Activated CD4-positive, alpha-beta T cell treated with anti-CD3 and anti-CD28 coated beads, Interleukin-2, amount 50 U/mL, for 4 hours (primary cell): ENCODE measurements at places on chromosomes 4 and X.

- no peak for DNase-seq
Measured at GRCh38 chr4:139892973-139893736, 227.5 kb downstream of the MGST2 start.

- DNase-seq, result no peak
Measured at GRCh38 chr4:14681330-14681729, 321.0 kb upstream of the CPEB2 start.

DNA sequence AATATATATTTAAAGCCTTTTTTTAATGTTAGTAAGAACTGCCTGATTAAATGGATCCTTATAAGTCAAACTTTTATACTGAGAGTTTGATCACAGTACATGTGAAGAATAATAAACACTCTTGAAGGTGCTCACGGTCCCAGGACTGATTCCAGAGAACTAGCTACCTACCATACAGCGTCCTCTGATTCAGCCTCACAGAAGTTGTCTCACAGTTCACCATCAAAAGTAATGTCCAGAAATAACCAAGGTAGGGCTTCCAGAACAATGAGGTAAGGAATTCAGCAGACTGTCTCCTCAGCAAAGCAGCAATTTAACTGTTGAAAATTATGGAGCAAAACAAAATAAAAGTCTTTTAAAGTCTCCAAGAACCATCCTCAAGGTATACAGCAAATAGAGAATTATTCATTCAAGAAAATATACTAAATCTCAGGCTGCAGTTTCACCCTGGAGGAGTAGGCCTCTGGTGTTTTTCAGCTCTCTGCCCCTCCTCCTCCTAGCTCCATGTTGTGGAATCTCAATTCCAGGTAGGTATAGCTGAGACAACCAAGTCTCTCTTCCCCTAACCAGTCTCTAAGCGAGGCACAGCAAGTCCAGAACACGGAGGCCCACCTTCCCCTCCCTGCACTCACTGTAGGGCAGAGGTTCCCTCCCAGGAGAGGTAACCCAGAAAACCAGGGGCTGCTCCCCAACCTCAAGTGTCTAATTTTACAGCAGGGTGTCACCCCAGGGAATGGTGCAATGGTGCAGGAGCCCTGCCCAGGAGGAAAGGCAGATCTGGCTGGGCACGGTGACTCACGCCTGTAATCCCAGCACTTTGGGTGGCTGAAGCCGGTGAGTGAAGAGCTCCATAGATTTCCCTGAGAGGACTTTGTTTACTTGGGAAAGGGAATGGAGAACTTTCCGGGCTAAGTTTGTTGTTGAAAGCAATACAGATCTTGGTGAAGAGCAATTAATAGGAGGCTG, 28.6 kb downstream of the FAM241A start:
- DNase-seq, result no peak

DNA sequence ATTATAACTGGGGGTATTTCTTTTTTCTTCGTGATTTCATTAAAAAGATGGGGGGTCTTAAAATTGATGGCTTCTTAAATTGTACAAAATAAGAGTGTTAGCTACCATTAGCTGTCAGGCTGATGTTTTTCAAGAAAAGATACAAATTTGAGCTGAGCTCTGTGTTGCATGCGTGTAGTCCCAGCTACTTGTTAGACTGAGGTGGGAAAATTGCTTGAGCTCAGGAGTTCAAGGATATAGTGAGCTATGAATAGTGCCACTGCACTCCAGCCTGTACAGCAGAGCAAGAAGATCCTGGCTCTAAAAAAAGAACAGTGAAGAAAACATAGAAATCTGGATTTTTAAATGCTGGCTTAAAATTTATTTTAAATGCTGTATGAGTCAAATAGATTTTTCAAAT, 13.0 kb downstream of the USO1 start:
- no peak for DNase-seq

- no peak for DNase-seq
Measured at GRCh38 chr4:152983221-152983620, 47.1 kb downstream of the FHDC1 start.

DNA sequence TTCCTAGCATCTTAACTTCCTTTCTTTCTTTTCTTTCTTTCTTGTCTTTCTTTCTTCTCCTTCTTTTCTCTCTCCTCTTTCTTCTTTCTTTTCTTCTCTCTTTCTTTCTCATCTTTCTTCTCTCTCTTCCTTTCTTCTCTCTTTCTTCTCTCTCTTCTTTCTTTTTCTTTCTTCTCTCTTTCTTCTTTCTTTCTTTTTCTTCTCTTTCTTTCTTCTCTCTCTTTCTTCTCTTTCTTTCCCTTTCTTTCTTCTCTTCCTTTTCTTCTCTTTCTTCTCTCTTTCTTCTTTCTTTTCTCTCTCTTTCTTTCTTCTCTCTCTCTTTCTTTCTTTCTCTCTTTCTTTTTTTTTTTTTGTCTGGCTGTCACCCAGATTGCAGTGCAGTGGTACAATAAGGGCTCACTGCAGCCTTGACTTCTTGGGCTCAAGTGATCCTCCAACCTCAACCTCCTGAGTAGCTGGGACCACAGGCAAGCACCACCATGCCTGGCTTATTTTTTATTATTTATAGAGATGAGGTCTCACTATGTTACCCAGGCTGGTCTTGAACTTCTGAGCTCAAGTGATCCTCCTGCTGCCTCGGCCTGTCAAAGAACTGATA, 17.5 kb downstream of the NMU start:
- DNase-seq, result no peak

DNA sequence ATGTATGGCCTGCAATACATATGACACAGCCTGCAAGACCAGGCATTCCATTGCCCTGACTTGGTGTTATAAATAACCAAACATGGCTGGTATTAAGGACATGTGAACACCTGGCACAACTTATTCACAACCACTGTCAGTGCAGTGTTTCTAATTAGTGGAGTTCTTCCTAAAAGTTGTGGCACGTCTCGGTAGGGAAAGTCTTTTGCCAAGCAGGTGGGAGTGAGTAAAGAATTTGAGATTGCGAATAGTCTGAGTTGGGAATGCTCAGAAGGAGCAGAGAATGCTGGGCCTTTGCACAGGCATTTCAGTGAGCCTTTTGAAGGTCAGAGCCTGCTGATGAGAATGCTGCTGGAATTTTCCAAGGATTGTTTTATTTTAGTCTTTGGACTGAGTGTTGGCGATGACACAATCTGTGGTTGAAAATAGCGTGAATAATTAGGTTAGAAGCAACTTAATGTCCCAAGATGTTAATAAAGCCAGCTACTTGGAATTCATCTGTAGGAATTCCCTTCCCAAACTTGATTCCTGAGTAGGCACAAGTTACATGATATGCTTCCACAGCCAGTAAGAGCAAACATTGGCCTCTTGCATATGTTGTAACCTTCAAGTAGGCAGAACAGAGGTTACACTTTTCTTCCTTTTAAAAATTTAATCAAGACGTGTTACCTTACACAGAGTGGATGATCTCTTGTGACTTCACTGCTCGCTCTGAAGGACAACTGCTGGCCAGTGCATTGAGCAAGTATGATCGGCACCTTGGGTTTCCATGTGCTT, 83.6 kb upstream of the PGRMC2 start:
- DNase-seq, result no peak

- DNase-seq, result no peak
Measured at GRCh38 chrX:43328358-43328946, 327.6 kb upstream of the MAOA start.

GRCh38 chr4:183326853-183327252, 4.6 kb upstream of the CLDN24 start:
- no peak for DNase-seq

DNA sequence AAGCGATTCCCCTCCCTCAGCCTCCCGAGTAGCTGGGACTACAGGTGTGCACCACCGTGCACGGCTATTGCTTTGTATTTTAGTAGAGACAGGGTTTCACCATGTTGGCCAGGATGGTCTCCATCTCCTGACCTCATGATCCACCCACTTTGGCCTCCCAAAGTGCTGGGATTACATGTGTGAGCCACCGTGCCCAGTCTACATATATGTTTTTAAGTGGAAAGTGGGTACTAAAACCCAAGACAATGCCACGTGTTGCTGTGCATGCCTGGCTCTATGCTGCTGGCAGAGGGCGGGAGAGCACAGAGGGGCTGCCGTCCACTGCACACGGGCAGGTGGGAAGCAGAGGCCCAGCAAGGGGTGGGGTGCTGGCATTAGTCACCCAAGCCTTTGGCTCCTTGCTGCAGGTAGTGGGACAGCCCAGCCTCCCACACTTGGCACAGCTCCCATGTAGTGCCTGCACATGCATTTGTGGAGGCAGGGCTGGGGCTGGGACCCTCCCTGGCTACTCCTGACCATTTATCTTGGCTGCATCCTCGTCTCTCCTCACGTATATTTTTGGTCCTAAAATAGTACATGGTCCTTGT, 3.5 kb downstream of the EMD start:
- no peak for DNase-seq

GRCh38 chr4:91989914-91990313, 313.9 kb upstream of the GRID2 start:
- DNase-seq, result no peak

DNA sequence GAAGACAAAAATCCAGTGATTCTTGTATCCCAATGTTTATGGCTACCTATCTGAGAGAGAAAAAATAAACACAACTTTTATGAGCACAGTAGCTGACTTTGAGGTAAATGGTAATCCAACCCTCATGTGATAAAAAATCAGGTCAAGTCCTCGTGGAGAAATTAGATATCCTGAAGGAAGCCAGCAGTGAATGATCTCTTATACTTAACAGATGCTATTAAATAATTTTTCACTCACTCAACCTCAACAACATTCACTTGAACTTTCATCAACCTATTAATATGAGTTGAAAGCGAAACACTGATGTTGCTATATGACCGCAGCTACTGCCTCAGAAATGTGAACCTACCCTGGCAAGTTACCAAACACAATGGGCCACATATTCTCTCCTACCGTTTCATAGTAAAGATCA, 105.4 kb downstream of the GPC3 start:
- DNase-seq, result no peak

GRCh38 chr4:120025516-120025915, 41.1 kb downstream of the MAD2L1 start:
- no peak for DNase-seq

DNA sequence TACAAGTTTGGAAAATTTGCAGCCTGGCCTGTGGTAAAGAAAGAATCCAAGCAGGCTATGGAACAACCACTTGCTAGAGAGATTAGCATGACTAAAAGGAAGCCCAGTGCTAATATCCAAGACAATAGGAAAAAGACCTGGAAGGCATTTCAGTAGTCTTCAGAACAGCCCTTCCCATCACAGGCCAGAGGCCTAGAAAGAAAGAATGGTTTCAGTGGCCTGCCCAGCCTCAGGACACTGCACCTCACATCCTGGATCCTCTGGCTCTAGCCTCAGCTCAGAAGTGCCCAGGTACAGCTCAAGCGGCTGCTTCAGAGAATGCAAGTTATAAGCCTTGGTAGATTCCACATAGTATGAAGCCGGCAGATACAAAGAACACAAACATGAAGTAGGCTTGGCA, 449.8 kb upstream of the AR start:
- DNase-seq, result no peak

- DNase-seq, result no peak
Measured at GRCh38 chrX:14026121-14026520, 3.6 kb downstream of the GEMIN8 start.

DNA sequence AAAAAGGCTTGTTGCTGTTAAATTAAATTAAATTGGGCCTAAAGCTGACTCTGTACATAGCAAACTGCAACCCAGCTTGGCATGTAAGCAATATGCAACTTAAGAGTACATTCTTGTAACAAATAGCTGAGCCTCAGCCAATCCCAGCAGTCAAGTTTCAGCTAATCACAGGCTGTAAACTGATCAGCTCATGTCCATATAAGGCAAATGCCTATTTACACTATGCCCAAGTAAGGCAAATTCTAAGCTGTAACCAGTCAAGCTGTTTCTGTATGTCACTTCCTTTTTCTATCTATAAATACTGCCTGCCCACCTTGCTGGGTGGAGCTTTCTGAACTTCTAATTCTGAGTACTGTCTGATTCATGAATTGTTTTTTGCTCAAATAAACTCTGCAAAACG, 429.1 kb upstream of the FTHL17 start:
- DNase-seq, result no peak
